Brain microvascular endothelial cell (primary cell): ENCODE measurements at places on chromosomes 2 and 18.

DNA sequence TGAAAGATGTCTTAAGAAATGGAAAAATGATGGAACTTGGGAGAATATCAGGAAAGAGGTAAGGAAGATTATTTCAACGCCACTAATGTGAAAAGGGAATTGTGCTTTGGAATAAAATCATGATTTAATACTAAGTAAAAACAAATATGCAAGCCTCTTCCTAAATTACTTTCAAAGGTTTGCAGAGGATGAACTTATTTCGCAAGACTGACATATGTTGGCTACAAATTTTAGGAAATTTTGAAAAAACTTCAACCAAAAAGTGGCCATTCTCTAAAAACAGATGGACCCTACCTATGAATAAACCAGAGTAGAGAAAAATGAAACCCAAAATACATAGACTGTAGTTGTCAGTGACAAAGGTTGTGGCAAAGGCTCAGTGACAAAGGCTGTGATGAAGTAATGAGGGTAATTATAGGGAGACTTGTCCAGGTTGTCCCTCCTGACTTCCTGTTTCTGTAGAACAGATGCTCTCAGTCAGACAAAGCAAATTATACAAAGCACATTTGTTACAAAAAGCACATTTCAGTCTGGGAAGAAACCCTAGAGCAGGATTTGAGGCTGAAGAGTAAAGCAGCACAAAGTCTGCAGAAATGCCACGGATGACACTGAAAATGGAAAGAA lies 39.5 kb downstream of the SFT2D3 start:
- DNase-seq = no peak

GRCh38 chr2:75592888-75593287 lies 32.1 kb upstream of the EVA1A start:
- DNase-seq = no peak

DNA sequence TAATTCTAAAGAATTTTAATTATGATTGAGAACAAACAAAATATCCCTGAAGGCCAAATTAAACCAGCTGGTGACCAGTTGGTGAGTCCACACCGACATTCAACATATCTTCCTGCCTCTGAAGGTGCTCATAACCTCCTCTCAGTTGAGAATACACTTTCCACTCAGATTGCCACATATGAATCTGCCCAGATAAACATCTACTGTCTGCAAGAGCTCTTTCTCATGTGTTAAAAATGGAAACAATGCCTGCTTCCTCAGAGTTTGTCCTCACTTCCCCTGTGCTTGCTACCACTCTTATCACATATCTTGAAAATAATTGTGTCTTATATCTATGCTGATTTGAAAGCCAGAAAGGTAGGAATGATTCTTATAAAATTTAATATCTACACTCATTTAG lies 177.7 kb upstream of the GULP1 start:
- peak; percentile 54 for DNase-seq

DNA sequence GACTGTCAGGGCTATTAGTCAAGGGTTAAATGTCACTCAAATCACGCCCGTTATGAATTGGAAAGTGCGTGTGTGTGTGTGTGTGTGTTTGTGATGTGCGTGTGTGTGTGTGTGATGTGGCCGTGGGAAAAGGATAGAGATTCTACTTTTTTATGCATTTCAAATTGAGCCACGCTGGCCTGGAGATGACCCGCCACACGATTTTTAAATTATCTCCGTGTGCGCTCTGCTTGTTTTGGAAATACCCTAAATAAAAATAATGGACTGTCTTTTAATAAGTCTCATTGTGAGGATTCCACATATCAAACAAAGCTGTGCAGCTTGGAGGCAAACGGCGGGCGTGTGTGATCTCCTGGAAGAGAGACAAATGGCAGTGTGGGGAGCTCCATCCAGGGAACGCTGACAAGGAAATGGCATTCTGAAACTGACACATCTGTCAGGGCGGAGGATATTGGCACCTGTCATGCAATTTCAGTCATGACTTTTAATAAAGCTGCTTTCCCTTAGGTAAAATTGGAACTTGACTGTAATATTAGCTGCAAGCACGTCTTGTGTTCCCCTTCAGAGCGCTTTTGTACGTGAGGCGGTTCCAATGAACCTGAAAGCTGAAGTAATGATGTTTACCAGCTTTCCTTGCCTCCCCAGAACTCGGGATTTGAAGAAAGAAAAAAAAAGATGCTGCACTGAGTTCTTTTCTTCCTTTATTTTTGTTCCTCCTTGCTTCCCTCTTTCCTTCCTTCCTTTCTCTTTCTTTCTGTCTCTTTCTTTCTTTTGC lies 381.8 kb upstream of the SMIM21 start:
- no peak for DNase-seq

GRCh38 chr18:6352275-6352674 lies 62.4 kb downstream of the L3MBTL4 start:
- no peak for DNase-seq

- DNase-seq = peak; percentile 40
Measured at GRCh38 chr2:17164550-17164949, 353.7 kb downstream of the RAD51AP2 start.

GRCh38 chr2:16617282-16618266 lies 48.1 kb downstream of the CYRIA start:
- peak; percentile 31 for DNase-seq

DNA sequence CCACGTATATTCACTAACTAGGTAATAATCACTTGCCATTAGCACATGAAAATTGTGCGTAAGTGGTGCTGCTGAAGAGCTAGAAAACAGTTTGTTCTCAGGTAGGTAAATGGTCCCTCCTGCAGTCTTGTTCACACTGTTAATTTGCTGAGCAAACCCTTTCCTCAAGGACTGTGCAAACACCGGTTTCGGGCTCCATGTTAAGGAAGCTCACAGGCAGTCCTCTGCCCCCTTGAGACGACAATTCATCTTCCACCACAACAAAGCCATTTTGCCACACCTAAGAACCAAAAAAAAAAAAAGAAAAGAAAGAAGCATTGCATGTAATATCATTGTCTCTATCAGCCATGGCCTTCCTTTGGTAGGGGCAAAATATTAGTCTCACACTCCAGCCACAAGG lies 193.9 kb downstream of the BCL11A start:
- no peak for DNase-seq

DNA sequence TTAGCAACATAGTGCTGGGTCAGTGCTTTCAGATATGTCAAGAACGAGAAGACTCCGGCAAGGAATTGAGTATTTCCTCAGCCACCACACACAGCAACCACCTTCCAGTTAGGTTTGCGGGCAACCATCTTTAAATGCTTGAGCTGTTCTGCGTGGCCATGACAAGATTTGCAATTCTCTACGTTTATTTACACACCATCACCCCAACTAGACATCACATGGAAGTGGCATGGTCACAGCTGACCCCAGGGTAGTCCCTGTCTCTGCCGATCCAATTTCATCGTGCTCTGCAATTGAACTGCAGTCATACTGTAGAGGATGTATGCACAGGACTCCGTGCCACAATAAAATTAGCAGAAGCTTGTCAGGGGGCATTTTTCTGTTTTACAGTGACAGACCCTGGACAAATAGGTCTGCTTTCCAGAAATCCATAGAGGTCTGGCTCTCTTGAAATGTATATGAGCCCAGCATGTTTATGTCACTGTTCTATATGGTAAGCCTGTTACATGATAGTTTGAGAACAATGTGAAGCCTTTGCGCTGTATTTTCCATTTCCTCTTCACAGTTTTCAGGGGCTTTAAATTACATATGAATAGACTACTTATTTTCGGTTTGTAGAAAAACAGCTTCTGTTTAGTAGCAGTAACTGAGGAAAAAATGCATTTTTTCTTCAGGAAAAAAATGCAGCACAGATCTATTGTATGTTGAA lies 605.2 kb downstream of the NR4A2 start:
- no peak for DNase-seq

DNA sequence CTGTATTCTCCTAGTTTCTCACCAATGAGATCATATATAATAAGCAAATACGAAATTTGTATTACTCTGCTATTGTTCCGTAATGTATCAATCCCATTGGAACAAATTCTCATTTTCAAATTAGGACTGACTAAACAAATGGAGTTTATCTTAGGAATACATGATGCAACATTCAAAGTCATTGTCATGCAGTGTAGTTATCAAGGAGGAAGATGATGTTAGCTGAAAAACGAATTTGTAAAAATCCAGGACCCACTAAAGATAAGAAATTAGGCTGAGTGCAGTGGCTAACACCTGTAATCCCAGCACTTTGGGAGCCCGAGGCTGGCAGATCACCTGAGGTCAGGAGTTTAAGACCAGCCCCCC lies 14.9 kb downstream of the SEPTIN2 start:
- no peak for DNase-seq

DNA sequence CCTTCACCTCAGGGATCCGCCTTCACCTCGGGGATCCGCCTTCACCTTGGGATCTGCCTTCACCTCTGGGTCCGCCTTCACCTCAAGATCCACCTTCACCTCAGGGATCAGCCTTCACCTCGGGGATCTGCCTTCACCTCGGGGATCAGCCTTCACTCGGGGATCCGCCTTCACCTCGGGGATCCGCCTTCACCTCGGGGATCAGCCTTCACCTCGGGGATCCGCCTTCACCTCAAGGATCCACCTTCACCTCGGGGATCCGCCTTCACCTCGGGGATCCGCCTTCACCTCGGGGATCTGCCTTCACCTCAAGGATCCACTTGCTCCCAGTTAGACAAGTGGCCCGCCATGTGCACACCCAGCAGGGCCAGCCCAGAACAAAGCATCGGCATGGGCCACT lies 7.3 kb downstream of the KIF1A start:
- DNase-seq = no peak

DNA sequence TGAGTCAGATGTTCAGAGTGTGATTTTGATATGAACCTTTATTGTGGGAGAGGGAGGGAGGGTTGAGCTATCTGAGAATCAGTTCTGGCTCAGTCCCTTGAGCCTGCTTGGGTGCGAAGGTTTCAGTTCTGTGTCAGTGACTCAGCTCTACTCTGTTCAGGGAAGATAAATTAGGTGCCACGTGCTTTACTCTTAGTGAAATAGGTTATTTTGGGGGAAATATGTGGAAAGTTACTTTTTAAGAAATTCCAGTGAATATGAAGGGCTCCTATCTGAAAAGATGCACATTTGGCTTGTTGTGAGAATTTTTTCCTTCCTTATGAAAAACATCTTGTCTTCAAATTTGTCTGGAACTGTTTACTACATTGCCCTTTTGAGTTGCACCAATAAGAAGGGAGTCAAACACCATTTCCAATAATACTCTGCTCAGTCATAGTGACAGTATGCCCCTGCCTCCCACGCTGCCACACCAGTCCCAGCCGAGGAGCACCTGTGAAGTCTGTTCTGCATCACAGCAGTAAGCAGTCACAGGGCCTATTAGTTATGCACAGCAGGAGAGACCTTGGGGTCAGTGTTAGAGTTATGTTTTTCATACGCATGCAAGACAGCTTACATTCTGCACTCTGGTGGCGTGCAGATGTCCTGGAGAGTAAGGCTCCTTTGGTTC lies 32.8 kb upstream of the DNAH7 start:
- DNase-seq = peak; percentile 52

DNA sequence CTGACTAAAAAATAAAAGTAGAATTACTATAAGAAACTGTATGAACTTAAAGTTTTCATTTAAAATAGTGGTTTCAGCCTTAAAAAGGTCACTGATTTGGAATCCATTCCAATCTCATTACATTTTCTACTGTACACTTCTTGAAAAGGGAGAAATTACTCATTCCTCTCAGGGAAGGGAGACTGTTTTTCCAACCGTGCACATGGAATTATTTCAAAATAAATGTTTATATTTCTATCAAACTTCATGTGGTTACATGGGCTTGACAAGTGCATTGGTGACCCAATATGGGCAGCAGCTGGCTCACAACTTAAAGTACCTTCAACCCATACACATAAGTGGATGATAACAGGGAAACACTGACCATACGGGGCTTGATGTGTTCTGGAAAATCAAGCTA lies 324.5 kb upstream of the THUMPD2 start:
- DNase-seq = no peak

DNA sequence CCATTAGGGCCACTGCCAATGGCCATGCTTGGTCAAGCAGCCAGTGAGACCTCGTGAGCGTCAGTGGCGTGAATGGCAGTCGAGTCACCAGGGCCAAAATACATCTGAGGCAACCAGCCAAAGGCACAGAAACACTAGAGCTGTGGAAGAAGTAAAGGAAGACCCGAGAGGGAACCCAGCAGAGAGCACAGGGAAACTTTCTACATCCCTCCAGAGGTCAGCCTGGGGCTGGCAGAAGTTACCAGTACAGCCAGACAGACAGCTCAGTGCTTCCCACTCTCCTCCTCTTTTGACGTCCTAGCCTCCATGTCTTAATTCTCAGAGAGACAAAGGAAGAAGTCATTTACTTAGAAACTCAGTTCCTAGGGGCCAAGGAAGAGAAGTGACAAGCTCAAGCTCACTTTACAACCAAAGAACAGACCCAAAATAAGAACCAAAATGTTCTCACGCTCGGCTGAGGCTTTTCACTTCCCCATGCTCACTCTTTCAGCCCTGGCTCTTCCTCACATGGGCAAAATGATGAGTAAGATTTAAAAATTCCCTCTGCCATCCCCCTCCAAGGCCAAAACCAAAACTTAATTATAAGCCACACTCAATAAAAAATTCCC lies 8.7 kb downstream of the CYRIA start:
- DNase-seq = peak; percentile 9

DNA sequence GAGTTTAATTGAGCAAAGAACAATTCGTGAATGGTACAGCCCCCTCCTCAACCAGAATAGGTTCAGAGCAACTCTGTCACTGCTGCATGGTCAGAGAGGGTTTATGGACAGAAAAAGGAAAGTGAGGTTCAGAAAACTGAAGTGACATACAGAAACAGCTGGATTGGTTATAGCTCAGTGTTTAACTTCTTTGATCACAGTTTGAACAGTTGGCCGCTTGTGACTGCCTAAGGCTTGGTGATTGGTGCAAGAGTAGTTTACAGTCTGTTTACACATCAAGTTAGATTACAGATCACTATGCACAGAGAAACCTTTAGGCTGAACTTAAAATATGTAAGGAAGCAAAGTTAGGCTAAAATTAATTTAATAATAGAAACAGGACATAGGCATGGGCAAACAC lies 459.2 kb downstream of the KCNJ3 start:
- no peak for DNase-seq
